Spleen (tissue), 13 donors: ENCODE measurements at places on chromosomes 3 and 15. TPM values are rescaled to one million over a fixed set of nuclear protein-coding genes. Genes with fewer than 3 reads are reported as not detected.

B3GNT5 gene
- polyA plus RNA-seq = 1.2 TPM

ESYT3 gene
- 0.02 TPM for polyA plus RNA-seq

ITGA11 gene
- 1.1 TPM for polyA plus RNA-seq

GPR160 gene
- 17.1 TPM for polyA plus RNA-seq

CDC25A gene
- 1.8 TPM for polyA plus RNA-seq

SLC38A3 gene
- not detected for polyA plus RNA-seq

DUOX2 gene
- not detected for polyA plus RNA-seq

ANKRD34C gene
- polyA plus RNA-seq = not detected

IQCF5 gene
- polyA plus RNA-seq = not detected

STAG1 gene
- polyA plus RNA-seq = 7.2 TPM

RUBCN gene
- 13.0 TPM for polyA plus RNA-seq

CHRD gene
- polyA plus RNA-seq = 19.6 TPM

SGO1 gene
- polyA plus RNA-seq = 2.0 TPM

SPTSSB gene
- polyA plus RNA-seq = 0.52 TPM
